ENCODE measurements at places on chromosomes 6 and 20. TPM values are rescaled to one million over a fixed set of nuclear protein-coding genes. Genes with fewer than 3 reads are reported as not detected.

The IL20RA gene
- 1.0 TPM for total RNA-seq

The BTN1A1 gene
- total RNA-seq, result not detected

The KHDC1 gene
- total RNA-seq, result 0.19 TPM

The HTR1E gene
- not detected for total RNA-seq

The DUSP22 gene
- total RNA-seq, result 40.5 TPM

The DEFB132 gene
- not detected for total RNA-seq

The UBE2V1 gene
- 54.0 TPM for total RNA-seq

The HLA-DQA1 gene
- total RNA-seq, result not detected

The HMGN3 gene
- total RNA-seq, result 58.7 TPM

The RALGAPB gene
- 15.9 TPM for total RNA-seq

The GTF2H4 gene
- 21.7 TPM for total RNA-seq

The LY6G6C gene
- not detected for total RNA-seq

The SIRPA gene
- total RNA-seq, result 75.3 TPM

The ZNF391 gene
- 0.50 TPM for total RNA-seq

The TMEM200A gene
- 0.19 TPM for total RNA-seq

The RXRB gene
- 15.4 TPM for total RNA-seq

The SRSF3 gene
- 256 TPM for total RNA-seq

The NOTCH4 gene
- total RNA-seq, result 57.3 TPM

The STMND1 gene
- total RNA-seq, result not detected

The TTLL9 gene
- 0.16 TPM for total RNA-seq

The RNF182 gene
- total RNA-seq, result 0.65 TPM

The ADNP gene
- total RNA-seq, result 51.0 TPM

The MDFI gene
- 22.8 TPM for total RNA-seq
